ENCODE measurements at places on chromosomes 4 and X. TPM values are rescaled to one million over a fixed set of nuclear protein-coding genes. Genes with fewer than 3 reads are reported as not detected.

DNA sequence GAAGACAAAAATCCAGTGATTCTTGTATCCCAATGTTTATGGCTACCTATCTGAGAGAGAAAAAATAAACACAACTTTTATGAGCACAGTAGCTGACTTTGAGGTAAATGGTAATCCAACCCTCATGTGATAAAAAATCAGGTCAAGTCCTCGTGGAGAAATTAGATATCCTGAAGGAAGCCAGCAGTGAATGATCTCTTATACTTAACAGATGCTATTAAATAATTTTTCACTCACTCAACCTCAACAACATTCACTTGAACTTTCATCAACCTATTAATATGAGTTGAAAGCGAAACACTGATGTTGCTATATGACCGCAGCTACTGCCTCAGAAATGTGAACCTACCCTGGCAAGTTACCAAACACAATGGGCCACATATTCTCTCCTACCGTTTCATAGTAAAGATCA is 105.4 kb downstream of the GPC3 start:
- no peak for DNase-seq

GRCh38 chr4:45183905-45184304 is 457.5 kb upstream of the GNPDA2 start:
- no peak for DNase-seq

DNA sequence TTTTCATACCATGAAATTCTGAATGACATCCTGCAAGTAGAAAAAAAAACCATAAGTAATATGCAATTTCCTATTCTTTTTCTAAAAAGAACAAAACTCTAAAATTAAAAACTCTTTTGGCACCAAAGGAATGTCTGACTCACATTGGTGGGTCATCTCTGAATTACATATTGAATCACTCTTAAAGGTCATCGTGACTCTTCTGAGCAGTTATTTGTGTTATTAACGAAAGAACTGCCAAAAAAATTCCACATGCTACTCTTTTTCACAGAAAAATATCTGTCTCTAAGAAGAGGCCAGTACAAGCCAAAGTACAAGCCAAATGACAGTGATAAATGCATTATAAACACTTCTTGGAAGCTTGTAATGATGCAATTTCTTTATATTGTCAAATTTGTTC is 282.2 kb downstream of the GUCY2F start:
- DNase-seq: no peak

GRCh38 chr4:67083496-67083895 is 461.8 kb downstream of the CENPC start:
- DNase-seq: no peak

- no peak for DNase-seq
Observed at GRCh38 chrX:75061701-75062100, 94.4 kb downstream of the ABCB7 start.

TRPC5OS gene
- total RNA-seq: not detected

All from activated naive CD8-positive, alpha-beta T cell treated with anti-CD3 and anti-CD28 coated beads for 36 hours (primary cell).